ENCODE measurements at places on chromosomes 3 and 15.

DNA sequence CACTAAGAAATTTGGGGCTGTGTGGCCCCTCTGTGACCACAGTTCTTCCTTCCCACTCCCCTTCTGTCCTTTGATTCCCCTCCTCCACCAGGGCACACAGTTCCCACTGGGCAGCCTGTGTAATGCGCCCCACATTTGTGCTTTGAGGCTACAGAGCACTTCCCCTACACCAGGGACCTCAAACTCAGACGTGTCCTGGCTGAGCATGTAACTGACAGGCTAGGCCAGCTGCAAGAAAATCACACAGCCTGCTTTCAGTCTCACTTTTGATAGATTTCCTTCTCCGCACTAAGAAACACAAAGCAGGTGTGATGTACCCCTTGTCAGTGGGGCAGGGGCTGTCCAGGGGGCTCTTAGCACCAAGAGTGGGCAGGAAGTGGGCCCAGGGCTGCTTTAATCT, 29.6 kb downstream of the PRKCD start:
- no peak for DNase-seq

GRCh38 chr15:98548139-98548971, 100.0 kb upstream of the IGF1R start:
- DNase-seq, result no peak

DNA sequence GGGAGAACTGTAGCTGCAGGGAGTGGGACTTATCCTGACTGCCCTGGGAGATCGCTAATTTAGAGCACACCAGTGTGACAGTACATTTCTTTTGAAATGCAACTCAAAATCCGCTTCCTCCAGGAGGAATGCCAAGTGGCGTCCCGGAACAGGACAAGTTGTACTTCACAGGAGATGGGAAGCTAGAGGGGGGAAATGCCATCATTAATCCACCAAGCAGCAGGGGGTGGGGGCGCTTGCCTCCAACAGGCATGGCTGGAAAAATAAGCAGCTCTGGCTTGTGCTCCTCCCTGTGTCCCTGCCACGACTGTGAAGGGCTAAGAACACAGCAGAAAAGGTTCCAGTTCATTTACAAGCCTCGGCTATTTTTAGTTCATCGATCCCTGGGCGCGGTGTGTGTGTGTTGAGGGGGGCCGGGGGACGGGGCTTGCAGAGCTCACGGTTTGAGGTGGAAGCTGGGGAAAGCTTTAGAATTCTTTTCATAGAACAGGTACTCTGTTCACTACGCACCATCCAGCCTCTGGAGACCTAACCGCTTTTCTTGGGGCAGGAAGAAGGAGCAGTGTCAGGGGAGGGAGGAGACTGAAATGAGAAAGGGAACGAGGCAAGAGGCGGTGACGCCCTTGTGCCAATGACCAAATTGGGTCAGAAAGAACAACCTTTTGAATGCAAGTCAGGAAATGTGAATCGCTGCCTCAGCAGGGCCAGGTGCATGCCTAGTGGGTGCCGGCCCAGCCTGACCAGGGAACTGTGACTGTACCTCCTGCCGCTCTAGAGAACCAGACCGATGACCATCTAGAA, 51.8 kb upstream of the DGKG start:
- no peak for DNase-seq

GRCh38 chr3:22685597-22685996, 517.5 kb upstream of the UBE2E2 start:
- no peak for DNase-seq

DNA sequence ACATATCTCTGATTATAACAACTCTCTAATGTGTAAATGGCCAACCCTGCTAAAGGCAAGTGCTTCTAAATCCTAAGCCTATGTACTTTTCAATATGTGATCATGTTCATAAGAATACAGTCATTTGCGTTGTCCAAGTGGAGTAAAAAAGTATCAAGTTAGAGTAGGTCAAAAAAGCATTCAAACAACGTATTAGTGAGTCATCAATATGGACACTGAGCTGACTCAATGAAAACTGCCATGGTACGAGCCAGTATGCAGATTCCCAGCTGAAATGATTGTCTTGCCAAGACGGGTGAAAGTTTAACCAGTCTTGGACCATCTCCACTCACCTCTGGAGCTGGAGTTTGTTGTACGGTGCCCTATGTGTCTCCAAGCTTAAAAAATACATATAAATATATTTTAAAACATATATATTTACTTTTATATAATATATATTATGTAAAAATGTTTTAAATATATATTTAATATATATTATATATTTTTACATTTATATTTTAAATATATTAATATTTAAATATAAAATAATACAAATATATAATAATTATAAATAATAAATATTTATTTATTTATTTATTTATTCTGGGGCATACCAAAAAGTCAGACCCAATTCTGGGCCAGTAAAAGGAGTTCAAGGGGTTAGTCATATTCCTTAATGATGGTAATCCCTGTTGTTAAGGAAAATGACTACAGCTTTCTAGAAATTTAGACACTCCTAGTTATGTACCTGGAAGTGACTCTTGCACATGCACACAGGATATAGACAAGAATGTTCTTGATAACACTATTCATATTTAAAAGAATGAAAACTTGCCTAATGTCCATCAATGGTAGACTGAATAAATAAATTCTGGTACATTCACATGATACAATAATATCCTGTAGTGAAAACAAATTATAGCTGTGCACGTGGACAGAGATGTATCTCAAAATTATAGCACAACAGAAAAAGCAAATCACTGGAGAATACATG, 27.2 kb downstream of the PLSCR4 start:
- DNase-seq, result no peak

DNA sequence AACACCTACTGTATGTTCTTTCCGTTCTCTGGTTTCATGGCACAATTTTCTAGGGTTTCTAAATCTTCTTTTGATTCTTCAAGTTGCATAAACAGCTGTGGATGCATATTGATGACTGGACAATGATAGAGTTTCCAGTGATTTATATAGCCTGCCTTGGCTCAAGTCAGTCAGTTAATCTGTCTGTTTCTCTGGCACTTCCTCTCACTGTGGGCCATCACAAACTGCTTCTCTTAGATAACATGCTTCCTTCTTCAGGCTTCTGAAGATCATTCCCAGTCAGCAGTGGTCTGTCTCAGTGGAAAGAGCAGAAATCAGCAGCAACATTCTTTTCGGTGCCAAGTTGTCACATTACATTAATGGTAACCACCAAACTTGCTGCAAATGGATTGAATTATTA, 207.2 kb downstream of the RYR3 start:
- DNase-seq, result no peak

DNA sequence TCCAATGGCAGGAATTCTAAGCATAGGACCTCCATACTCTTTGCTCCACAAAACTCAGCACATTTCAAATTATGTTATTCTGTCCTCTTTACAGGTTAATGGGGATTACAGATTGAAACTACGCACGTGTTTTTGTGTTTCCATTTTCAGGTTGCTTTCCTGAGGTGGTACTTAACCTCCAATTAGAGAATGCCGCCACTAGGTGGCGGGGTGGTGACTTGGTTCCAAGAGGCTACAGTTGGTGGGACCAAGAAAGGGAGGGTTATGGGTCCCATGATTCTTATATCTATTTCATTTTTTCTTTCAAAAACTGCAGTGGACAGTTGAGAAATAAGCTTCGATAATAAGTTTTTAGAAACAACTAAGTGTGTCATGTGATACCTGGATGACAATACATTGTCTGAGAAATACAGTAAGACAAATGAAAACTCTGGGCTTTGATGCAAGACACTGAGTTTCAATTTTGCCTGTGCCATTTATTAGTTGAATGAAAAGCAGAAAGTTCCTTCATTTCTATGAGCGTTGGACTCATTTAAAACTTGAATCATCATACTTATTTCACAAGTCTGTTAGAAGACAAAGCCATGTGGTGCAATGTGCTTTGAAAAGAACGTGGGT, 539.0 kb downstream of the FGF12 start:
- DNase-seq, result peak; percentile 50

- DNase-seq, result no peak
Observed at GRCh38 chr3:56962206-56962605, 98.3 kb upstream of the SPATA12 start.

- no peak for DNase-seq
Observed at GRCh38 chr3:69095636-69096035, 10.9 kb downstream of the ARL6IP5 start.

DNA sequence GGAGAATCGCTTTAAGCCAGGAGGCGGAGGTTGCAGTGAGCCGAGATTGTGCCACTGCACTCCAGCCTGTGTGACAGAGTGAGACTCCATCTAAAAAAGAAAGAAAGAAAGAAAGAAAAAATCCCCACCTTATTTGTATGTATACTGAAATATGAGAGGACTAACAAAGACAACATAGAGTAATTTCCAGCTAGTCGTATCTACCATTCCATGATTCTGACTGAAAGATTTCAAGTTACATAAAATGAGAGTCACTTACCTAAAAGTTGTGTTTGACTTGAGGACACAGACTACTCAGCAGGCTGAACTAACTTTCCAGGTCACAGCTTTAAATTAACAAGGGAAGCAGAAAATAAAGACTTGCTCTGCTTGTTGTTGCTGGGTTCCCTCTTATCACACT, 18.8 kb upstream of the PRKCI start:
- no peak for DNase-seq

DNA sequence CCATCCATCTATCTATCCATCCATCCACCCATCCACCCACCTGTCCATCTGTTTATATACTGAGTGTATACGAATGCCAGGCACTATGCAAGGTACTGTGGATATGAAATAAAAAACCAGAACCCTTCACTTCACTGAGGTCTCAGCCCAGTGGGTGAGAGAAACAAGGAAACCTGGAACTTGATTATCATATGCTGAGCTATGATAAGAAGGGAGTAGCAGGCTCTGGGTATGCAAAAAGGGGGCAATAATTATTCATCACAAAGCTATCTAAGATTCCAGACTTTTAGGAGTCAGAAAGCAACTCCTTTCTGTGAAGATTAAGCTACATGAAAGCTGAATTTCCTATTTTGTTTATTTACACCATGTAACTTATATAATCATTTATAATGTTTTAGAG, 327.7 kb upstream of the IL12A start:
- DNase-seq, result no peak

- no peak for DNase-seq
Observed at GRCh38 chr3:170982733-170983132, 43.8 kb downstream of the SLC2A2 start.

DNA sequence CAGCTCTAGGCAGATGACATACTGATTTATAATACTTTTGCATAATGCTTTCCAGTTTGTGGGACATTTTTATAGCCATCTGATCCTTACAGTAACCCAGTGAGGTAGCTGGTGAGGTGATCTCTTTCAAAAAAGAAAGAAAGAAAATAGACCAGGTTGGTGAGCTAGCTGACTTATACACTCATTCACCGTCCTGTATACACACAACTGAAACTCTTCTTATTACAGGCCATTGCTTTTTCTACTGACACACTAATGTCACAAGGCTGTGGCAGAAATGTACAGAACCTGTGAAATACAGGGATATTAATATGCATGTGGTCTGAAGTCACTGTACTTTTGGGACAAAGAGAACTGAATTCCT, 150.2 kb upstream of the BHLHE40 start:
- no peak for DNase-seq
